Endothelial cell of umbilical vein (primary cell): ENCODE measurements at places on chromosomes 1 and 21. TPM values are rescaled to one million over a fixed set of nuclear protein-coding genes. Genes with fewer than 3 reads are reported as not detected.

TSPAN2 gene
- 2.4 and 5.0 TPM in 2 replicates for total RNA-seq

GRCh38 chr1:236222632-236223031 is 59.1 kb downstream of the ERO1B start:
- DNase-seq, result no peak

- DNase-seq, result no peak
These were observed 25.3 kb downstream of the FMO2 start for GRCh38 chr1:171210355-171210754.

GRCh38 chr1:214418391-214418790 is 133.0 kb downstream of the PTPN14 start:
- no peak for DNase-seq

DNA sequence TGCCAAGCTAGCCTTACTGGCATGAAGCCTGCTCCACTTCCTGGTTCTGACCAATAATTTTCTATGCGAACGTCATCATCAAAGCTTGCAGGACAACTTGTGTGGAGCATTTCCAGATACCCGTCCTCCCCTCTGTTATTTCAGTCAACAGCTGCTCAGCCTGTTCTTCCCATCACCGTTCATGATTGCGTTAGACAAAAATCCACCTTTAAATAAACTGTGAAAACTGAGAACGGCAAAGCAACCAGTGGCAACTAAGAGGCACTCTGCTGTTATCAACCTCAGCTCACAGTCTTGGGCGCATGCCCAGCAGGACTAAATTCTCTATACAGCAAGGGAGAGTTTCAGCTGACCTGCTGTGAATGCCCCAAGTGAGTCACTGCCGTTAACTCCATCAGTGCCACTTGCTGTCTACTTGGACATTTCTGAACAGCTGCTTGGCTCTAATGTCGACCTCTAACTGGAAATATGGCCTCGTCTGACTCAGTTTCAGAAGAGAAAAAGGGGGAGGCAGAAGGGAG is 207.4 kb upstream of the RUNX1 start:
- DNase-seq, result peak; percentile 98
